ENCODE measurements at places on chromosomes 16 and 17.

DNA sequence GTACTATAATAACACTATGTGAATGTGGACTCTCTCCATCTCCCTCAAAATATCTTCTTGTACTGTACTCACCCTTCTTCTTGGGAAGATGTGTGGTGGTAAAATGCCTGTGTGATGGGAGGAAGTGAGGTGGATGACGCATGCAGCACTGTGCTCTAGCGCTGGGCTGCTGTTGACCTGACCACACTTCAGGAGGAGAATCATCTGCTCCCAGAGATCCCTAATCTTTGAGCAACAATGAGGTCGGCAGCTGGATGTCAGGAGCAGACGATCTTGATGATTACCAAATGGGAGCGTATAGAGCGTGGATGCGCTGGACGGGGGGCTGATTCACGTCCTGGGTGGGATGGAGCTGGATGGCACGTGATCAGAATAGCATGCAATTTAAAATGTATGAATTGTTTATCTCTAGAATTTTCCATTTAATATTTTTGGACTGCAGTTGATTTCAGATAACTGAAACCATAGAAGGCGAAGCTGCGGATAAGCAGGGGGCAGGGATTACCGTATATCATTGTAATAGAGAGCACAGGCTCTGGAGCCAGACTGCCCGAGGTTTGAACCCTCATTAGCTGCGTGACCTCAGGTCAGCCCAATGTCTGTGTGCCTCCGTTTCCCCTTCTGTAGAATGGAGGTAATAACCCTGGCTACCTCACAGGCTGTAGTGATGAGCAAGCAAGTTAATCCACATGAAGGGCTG is 23.7 kb upstream of the CYLD start:
- DNase-seq, result no peak

DNA sequence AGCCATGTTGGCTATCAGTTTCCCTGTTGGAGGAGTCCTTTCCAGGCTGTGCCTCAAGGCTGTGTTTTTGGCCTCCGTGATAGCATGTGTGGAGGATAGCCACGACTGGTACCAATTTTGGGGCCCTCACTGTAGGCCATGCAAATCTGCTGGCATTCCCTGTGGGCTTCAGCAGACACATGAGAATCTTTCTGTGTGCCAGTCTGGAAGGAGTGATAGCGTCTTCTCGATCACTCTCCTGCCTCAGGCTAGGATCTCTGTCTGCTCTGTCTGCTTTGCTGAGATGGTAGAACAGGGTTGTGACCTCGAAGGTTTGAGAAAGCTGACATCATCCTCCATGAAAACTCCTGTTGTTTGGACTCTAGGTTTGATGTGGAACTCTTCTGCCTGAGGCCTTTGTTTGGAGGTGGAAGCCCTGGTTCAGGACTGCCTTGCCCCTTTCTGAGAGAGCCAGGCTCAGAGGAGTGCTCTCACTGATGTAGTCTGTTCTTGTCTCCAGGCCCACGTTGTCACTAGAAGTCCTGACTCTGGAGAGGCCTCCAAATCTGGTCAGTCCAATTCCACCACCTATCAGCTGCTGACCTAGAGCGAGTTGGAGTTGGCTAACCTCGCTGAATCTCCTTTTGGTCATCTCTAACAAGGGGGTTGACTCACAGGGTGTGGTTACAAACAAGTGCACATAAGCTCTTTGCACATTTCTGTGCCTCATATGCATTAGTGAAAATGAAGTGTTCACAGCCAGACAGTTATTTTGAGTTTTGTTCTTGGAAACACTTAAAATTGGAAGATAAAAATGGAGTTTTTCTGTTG is 12.1 kb upstream of the EDC4 start:
- DNase-seq, result no peak

- DNase-seq, result no peak
Observed at GRCh38 chr16:48608871-48609651, 919 bp downstream of the N4BP1 start.

- no peak for DNase-seq
Observed at GRCh38 chr16:57244463-57244766, 644 bp upstream of the ARL2BP start.

- DNase-seq, result no peak
Observed at GRCh38 chr17:8855477-8856204, 11.8 kb downstream of the PIK3R6 start.

DNA sequence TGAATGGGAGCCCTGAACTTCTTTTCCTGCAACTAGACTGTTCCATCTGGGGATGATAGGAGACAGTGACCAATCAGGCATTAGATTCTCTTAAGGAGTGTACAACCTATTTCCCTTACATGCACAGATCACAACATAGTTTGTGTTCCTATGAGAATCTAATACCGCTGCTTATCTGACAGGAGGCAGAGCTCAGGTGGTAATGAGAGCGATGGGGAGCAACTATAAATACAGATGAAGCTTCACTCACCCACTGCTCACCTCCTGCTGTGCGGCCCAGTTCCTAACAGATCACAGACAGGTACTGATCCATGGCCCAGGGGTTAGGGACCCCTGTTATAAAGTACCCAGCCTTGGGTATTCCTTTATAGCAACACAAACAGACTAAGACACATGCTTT is 17.4 kb upstream of the ADAMTS18 start:
- no peak for DNase-seq

GRCh38 chr17:8160741-8161221 is 2.0 kb downstream of the VAMP2 start:
- no peak for DNase-seq

- DNase-seq, result no peak
Observed at GRCh38 chr16:46997844-46998243, 24.4 kb upstream of the DNAJA2 start.

- no peak for DNase-seq
Observed at GRCh38 chr16:7363422-7364417, 31.1 kb downstream of the RBFOX1 start.

DNA sequence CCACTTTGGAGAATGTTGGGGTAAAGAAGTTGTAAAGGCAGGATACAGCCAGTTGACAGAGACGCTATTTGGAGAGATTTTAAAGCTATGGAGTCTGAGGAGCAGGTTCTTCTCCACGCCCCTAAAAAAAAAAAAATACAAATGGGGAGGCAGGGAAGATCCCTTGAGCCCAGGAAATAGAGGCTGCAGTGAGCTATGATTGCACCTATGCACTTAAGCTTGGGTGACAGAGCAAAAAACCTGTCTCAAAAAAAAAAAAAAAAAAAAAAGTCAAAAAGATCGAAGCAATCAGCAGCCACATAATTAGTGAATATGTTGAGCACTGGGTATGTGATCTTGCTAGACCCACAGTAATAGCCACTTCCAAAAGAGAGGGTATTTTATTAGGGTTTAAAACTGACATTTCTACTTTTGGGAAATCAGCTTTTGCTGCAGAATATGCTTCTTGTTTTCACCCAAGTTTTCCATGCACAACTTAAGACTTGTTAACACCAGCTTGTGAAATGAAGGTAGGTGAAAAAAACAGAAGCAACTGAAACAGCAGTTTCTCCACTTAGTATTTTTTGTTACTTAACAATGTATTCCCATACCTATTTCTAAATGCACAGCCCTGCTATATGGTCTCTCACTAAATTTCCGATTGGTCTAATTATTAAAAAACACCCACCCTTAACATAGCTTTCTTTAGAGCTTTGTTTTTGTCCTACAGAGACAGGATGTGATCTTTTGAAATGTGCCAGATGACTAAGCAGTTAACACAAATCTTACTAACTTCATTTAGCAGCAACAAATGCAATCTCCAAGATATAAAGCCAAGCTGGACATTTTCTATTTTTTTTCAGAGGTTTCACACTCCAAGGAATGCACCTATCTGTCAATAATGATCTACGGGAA is 2.5 kb upstream of the ARL6IP1 start:
- no peak for DNase-seq

- no peak for DNase-seq
Observed at GRCh38 chr17:41171886-41172285, 3.9 kb upstream of the KRTAP4-3 start.

DNA sequence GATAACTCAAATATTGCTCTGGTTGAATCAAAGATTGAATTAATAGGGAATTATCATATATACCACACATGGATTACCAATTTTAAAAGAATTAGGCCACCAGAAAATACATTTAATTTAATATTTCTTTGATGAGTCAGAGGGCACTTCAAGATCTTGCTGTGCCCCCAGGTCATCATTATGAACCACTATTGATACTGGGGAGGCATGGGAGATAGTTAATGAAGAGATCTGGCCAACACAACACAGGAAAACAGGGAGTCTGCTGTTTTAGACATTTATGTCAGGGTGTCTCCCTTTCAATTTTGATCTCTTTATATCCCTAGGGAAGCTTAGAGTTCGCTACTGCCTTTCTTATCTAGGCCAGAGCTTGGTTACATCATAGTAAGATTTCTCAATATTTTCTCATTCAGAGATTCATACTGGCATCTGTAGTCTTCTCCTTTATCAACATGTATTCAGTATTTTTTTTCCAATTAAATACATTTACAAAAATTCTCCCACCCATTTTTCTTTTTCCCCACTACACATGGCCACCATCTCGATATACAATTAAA is 158.3 kb upstream of the ZFHX3 start:
- no peak for DNase-seq

- no peak for DNase-seq
Observed at GRCh38 chr17:44006272-44006597, 1.8 kb downstream of the NAGS start.

- DNase-seq, result no peak
Observed at GRCh38 chr17:61005358-61005757, 327.7 kb downstream of the BCAS3 start.

DNA sequence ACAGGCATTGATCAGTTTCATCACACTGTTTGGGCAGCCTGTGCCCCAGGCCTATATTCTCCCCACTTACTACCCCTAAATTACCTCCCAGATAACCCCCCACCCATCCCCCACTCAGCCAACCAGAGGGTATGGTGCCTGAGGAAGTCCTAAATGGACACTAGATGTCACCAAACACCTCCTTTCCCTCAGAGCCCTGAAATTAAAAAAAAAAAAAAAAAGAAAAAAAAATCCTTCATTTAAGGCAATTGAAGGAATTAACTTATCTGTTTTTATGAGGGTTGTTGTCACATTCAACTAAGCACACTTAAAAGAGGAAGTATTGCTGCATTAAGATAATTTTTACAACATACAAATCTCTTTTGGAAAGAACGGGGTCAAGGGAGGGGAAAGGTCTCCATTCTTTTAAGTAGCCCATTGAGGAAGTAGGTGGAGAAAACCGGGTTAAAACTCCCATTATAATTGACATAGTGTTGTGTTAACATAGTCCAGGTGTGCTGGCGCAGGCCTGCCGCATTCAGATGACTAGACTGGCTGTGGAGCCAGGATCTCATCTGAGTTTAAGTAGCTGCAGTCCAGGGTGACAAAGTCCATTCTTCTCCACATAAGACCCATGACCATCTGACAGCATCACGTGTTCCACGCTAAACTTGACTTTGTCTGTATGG is 46.3 kb downstream of the SNX11 start:
- no peak for DNase-seq

- DNase-seq, result no peak
Observed at GRCh38 chr17:40361063-40361924, 3.2 kb downstream of the GJD3 start.

GRCh38 chr16:49850558-49851467 is 5.1 kb downstream of the ZNF423 start:
- no peak for DNase-seq

GRCh38 chr17:36942019-36942599 is 4.8 kb downstream of the LHX1 start:
- DNase-seq, result no peak

DNA sequence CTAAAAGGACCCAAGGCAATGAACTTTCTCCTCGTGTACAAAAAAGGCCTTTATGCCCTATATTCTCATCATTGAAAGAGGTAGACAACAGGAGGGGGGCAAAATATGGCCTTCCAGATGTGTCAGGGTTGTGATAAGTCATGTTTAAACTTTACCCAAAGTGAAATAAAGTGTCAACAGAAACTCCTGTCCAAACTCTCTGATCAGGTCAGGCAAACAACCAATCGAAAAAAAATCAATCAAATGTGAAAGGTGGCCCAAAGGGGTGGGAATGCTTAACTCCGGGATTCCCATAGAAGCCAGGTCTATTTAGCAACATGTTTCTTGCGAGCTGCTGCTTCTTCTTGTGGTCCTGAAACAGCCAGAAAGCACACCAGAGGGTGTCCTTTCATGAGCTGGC is 49.5 kb upstream of the SOX9 start:
- no peak for DNase-seq

- no peak for DNase-seq
Observed at GRCh38 chr17:13228225-13228624, 210.4 kb upstream of the ELAC2 start.

- peak; percentile 21 for DNase-seq
Observed at GRCh38 chr17:27293359-27293897, 486 bp upstream of the WSB1 start.

GRCh38 chr16:54934481-54935265 is 4.0 kb downstream of the IRX5 start:
- DNase-seq, result no peak

DNA sequence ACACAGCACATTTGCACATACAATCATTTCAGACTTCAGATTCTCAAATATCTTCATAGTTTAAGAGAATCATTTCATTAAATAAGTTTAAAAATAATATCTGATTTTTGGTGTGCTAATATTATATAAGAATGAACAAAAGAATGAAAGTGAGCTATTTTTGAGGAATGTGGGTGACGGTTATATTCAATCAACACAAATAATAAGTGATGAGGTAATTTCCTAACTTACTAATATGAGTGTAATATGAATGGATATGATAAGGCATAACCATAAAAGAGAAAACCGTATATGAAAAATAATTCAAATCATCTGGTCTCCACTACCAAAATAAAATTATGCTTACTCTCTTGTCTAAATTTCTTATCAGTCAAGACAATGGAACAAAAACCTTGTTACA is 68.4 kb upstream of the NACA2 start:
- no peak for DNase-seq

DNA sequence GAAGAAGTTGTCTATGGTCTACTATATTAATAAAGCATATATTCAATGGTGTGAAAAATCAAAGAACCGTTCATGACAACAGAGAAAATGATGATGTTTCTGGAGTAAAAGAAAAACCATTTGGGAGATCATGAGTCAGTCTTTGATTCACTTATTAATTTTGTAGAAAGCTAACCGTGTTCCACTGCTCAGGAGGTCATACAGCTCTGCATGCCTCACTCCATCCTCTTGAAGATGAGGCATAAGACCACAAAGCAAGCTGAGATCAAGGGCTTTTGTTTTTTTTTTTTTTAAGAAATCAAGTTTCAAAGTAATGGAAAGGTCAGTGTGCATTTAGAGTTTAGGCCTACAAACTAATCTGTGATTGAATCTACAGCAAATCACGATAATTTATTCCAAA is 206.4 kb downstream of the CEP112 start:
- no peak for DNase-seq

DNA sequence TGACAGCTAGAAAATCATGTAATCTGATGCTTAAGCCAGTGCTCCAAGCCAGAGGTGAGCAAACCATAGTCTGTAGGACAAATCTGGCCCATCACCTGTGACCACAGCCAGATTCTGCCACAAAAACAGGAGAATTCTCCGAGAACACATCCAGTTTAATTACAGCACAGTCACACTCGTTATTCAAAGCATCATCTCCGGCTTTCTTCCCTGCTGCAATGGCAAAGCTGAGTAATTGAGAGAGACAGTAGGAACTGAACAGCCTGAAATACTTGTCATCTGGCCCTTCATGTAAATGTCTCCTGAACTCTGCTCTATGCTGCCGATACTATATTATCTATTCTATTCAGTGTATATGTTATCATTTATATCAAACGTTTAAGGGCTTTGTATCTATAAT is 121.4 kb upstream of the FOXF1 start:
- DNase-seq, result no peak
